ENCODE measurements at places on chromosomes 7 and 10.

DNA sequence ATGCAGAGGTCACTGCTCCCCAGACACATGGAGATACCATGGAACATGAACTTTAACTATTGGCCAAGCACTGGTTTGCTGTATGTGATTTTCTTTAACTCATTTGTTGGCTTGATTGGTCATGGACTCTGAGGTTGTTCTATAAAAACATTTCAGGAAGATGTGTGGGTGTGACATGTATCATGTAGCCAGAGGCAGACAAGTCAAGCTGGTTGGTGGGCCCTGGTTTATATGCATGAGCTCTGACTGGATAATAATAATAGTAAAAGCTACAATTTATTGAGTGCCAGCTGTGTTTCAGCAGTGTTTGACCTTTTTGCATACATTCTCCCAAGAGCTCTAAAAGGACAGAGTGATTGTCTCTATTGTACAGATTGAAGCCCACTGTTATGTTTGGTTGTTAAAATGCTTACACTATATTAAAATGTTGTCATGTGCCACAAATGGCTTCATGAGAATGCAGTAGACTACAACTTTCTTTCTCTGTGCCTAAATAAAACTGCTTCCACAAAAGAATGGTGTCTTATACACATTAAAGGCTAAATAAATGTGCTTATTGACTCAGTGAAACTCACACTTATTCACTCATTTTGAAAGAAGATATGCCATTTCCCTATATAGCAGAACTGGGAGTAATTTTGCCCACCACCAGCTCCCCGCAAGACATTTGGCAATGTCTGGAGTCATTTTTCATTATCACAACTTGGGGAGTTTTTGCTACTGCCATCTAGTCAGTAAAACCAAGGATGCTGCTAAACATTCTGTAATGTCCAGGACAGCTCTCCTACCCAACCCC, 243.6 kb upstream of the NFE2L3 start:
- no peak for DNase-seq

DNA sequence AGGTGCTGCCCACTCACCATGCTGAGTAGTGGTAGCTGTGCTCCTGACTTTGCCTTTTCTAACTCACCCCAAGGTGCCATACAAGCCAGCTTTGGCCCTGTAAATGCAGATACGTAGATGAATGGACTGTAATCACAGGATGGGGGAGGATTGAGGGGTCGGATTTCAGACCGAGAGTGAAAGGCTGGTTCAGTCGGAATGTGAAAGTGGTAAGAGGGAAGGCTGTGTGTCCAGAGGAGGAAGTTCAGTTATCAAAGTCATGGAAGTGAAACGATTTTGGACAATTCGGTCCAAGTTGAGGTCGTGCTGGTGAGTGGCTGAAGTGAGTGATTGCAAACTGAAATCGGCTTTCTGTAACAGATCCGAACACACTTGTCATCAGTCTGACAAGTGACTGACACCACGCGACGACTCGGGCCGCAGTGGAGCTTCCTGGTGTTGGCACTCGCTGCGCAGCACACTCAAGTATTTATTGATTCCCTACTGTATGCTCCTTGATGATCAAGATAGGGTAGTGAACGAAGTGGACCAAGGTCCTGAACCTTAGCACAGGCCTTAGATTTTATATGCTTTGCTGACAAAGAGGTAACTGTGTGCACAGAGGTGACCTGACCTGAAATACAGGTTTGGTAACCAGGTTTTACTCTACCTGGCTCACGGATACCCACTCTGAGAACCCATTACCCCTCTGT, 10.5 kb downstream of the ZNF282 start:
- DNase-seq, result no peak

DNA sequence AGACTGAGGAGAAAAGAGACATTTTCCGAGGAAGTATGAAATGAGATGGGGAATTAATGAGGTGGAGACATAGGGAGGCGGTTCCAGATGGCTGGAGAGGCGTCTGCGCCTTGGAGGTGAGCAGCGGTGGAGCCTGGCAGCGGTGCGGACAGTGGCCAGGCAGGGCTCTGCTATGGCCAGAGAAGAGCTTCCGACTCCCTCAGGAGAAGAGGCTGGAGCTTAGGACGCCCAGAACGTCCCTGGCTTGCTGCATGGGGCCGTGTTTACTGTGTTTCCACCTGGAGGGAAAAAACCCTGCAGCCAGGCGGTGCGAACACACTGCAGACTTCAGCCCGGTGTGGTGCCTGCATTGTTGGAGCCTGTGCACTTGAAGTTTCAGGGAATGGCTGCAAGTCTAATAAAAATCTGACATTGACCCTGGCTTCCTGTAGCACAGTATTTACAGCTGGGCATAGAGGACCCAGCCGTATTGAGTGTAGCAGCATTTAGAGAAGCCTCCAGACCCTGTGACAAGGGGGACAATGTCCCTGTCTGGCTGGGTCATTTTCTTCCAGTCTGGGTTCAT, 447.1 kb upstream of the MKI67 start:
- no peak for DNase-seq

DNA sequence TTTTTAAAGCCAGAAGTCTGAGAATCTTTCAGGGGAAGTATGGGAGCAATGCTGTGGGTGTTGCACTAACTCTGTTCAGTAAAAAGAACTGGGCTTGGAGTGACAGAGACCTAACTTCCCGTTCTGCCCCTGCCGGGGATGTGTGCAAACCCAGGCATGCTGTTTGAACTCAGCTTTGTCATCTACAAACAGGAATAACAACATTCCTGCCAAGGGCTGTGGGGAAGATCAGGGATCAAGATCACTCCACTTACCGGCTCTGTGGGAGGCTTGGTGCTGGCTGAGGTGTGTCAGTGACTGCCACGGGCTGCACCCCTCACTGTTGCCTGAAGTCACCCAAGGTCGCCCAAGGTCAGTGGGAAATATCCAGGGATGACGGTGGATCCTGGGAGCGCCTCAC, 23.1 kb upstream of the DRGX start:
- no peak for DNase-seq

DNA sequence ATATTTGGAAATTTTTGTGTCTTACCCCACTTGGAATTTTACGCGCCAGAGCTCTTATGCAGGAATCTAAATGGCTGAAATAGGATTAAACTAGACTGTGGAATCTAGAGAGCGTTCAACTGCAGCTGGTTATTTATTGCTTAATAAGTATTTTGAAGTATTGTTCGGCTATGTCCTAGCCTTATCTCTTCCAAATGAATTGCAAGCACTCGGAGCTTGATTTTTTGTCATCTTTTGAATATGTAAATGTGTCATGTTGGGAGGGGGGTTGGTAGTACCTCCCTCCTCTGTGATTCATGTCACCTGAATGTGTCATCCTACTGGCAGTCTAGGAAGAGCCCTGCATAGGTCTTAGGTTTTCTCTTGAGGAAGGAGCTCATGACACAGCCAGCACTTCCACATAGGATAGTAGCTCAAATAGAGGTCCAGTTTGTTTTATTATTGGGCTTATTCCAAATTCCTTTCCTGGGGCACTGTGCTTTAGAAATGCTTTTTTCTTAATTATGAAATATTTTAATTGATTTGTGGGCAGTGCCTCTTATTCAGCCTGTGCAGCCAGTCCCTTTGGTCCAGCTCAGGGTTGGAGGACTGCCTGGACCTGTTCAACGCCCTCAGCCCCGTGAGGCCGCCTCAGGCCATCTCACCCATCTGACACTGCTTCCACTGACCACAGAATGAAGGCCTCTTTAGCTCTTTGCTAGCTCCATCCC, 22.5 kb upstream of the TRIL start:
- DNase-seq, result no peak

- no peak for DNase-seq
These were observed 51.2 kb downstream of the PDK4 start for GRCh38 chr7:95545007-95545615.

GRCh38 chr10:117492504-117492903, 50.0 kb upstream of the EMX2 start:
- DNase-seq, result no peak

GRCh38 chr10:24449321-24449740, 240.4 kb downstream of the KIAA1217 start:
- DNase-seq, result no peak

DNA sequence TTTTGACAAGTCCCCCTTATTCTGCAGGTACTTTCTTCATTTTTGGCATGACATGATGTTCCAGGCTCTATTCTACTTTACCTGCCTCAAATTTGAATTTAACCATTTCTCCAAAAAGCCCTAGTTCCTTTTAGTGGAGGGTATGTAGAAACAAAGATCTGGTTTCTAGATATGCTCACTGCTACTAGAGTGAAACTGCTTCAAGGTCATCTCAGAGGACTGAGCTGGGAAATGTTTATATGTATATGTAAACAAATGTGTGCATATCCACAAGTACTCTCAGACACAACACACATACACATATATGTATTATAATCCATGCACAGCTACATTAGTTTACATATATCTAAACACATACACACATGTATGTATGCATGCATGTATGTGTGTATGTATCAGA, 69.1 kb downstream of the ICA1 start:
- DNase-seq, result no peak

DNA sequence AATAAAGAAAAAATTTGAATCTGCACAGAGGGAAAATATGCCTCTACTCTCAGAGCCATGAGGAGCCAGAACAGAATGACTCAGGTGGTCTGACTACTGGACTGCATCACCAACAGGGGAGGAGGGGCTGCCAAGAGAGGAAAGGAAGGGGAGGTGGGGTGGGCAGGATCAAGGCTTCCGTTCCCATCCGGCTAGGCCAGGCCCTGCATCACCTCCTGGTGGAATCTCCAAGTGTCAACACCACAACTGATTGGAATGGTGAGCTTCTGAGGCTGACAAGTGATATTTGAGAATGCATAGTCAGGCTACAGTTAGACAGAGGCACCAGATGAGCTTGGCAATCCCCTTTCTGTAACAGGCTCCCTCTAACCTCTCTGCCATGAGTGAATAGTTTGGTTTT, 10.4 kb upstream of the GPR26 start:
- no peak for DNase-seq

DNA sequence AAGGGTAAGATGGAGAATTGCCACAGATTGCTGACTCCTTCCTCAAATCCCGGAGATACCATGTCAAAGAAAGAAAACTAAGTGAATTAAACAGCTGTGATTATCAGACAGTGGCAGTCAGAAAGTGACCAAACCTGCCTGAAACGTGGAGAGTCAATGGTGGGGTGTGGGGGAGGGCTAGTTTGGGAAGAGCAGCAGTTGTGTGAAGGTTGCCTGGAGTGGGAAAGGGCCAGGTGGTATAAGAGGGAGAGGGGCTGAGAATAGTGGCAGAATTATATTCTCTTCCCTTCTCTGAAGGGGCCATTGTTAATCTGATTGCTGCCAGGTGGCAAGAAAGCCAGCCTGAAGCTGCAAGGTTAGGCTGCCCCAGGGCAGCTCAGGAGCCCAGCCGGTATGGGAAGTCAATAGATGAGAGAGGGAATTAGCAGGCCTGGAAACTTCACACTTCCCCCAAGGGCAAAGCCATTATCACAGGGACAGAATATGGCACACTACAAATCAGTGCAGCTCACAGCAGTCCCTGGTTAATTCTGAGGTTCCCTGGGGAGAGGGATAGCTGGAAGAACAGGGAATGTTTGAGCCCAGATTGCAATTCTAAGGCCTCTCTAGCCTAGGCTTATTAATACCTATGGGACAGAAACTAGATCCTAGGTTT, 83.9 kb upstream of the ITGB1 start:
- no peak for DNase-seq
